Activated CD4-positive, alpha-beta T cell treated with anti-CD3 and anti-CD28 coated beads, Interleukin-2, amount 10 ng/mL, durations not matched to agents 24 days and 14 days (primary cell): ENCODE measurements at places on chromosomes 5 and 9. TPM values are rescaled to one million over a fixed set of nuclear protein-coding genes. Genes with fewer than 3 reads are reported as not detected.

DNA sequence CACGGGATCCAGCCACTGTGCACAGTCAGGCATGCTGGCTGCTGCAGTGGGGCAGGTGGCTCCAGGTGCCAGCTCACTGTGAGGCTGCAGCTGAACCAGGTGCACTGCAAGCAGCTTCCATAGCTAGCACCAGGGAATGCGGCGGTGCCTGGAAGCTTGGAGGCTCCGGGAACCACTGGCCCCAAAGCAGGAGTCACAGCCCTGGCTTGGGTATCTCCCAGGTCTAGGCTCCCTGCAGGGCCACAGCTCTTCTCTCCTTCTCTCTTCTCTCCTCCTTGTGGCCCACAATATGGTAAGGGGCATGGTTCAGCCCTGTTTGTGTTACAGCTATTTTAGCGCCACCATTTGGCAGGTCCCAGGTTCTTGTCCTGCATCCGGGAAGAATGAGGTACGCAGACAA lies 6.7 kb upstream of the MTMR12 start:
- H3K4me3 ChIP-seq, result no peak overlapping the region
- H3K36me3 ChIP-seq, result no peaks in the 10 kb centered on the region
- DNase-seq, result no peak
- no peak overlapping the region for H3K27ac ChIP-seq
- H3K4me1 ChIP-seq, result peaks cover under 1% of the 10 kb centered on the region

GRCh38 chr5:88677943-88678769 lies 204.8 kb downstream of the MEF2C start:
- peak; percentile 62 for DNase-seq
- peak overlapping the region; percentile 66 for H3K27ac ChIP-seq
- H3K36me3 ChIP-seq, result peaks cover 4% of the 10 kb centered on the region
- peaks cover 80% of the 10 kb centered on the region for H3K27me3 ChIP-seq
- no peak overlapping the region for H3K4me3 ChIP-seq
- peaks cover 21% of the 10 kb centered on the region for H3K4me1 ChIP-seq

DNA sequence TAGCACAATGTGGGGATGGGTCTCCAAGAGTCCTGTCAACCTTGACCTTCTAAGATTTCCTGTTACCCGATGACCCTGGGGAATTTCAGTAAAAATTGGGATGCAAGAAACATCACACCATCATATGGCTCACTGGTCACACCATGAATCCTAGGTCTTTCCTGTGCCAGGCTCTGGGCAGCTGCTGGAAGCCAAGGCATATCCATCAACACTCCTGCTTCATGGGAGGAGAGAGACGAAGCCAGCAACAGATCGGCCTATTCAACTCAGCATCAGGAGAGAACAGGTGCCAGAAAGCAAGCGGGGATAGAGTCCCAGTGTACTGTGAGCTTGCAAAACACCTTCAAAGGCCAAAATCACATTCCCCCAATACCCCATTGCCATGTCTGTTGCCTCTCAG lies 6.5 kb upstream of the NEK6 start:
- no peaks in the 10 kb centered on the region for H3K36me3 ChIP-seq
- peaks cover 7% of the 10 kb centered on the region for H3K27me3 ChIP-seq
- H3K4me3 ChIP-seq, result no peak overlapping the region
- DNase-seq, result no peak

DNA sequence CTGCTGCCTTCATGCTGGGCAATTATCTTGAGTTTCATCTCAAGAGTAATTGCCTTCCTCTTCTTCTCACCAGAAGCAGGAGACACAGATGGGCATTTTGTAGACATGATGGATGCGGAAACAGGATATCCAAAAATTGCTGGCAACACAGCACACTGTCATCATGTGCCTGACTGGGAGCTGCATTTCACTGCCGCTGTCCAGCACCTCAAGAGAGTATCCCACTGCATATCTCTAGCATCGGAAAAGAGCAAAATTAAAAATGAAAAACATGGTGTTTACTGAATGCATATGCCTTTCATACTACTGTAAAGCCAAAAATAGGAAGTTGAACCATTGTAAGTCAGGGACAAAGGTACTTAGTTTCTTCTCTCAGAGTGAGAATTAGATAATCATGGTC lies 210.7 kb downstream of the MAN2A1 start:
- no peaks in the 10 kb centered on the region for H3K4me1 ChIP-seq

- H3K4me1 ChIP-seq, result no peaks in the 10 kb centered on the region
- no peak for DNase-seq
- H3K36me3 ChIP-seq, result no peaks in the 10 kb centered on the region
Observed at GRCh38 chr5:137347865-137348264, 151.3 kb downstream of the SPOCK1 start.

DNA sequence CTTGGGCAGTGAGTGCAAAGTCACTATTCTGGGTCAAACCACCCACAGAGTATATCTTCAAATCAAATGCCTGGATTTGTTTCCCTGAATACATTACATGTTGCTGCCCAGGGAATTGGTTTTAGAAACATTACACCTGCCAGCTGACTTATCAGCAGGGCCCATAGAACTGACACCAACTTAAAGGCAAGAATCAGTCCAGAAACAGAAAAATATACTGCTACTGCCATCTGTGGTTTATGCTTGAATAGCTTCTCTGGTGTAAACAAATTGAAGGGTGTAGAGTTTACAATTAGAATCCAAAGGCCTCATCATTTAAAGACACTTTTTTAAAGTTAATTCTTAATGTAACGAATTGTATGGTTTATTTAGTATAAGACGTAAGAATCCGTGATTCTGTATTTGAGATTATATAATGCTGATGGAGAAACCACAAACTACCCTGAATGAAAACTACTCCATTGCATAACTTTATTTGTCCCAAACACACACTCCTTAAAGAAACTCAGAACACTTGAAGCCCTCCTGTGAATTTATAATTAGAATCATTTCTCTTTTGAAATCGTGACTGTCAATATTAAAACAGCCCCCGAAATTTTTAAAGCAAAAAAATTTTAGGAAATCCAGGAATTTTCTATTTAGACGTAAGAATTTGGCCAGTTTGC lies 6.2 kb downstream of the NR6A1 start:
- no peak overlapping the region for H3K27ac ChIP-seq
- peaks cover 12% of the 10 kb centered on the region for H3K4me1 ChIP-seq
- DNase-seq, result no peak
- peaks cover 2% of the 10 kb centered on the region for H3K36me3 ChIP-seq
- H3K27me3 ChIP-seq, result peaks cover 82% of the 10 kb centered on the region

- peak overlapping the region; percentile 18 for H3K27ac ChIP-seq
- DNase-seq, result peak; percentile 86
- H3K36me3 ChIP-seq, result peaks cover 6% of the 10 kb centered on the region
- peaks cover 8% of the 10 kb centered on the region for H3K4me1 ChIP-seq
- no peak overlapping the region for H3K4me3 ChIP-seq
Observed at GRCh38 chr5:146340260-146341081, 1.8 kb downstream of the POU4F3 start.

- H3K36me3 ChIP-seq, result no peaks in the 10 kb centered on the region
- H3K27ac ChIP-seq, result no peak overlapping the region
Observed at GRCh38 chr5:515273-515836, 8.9 kb downstream of the SLC9A3 start.

GRCh38 chr5:90562341-90562740 lies 3.7 kb downstream of the ADGRV1 start:
- DNase-seq, result no peak
- H3K4me3 ChIP-seq, result no peak overlapping the region
- no peak overlapping the region for H3K27ac ChIP-seq
- H3K36me3 ChIP-seq, result no peaks in the 10 kb centered on the region
- H3K4me1 ChIP-seq, result peaks cover 7% of the 10 kb centered on the region
- peaks cover 39% of the 10 kb centered on the region for H3K27me3 ChIP-seq

DNA sequence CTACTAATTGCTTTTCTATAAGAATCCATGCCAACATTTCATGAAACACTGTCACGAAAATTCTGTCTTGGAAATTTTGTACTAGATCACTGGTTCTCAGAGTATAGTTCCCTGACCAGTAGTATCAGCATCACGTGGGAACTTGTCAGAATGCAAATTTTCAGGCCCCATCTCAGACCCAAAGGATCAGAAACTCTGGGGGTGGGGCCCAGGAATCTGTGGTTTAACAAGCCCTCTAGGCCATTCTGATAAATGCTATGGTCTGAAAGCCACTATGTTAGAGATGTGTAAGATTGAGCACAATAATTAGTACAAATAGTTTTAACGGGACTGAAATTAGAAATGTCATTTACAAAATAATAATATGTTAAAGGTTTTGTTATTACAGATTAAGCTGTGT lies 615.7 kb upstream of the ARRDC3 start:
- H3K27me3 ChIP-seq, result no peaks in the 10 kb centered on the region
- no peaks in the 10 kb centered on the region for H3K36me3 ChIP-seq
- no peak for DNase-seq
- no peaks in the 10 kb centered on the region for H3K4me1 ChIP-seq
- H3K4me3 ChIP-seq, result no peak overlapping the region

DNA sequence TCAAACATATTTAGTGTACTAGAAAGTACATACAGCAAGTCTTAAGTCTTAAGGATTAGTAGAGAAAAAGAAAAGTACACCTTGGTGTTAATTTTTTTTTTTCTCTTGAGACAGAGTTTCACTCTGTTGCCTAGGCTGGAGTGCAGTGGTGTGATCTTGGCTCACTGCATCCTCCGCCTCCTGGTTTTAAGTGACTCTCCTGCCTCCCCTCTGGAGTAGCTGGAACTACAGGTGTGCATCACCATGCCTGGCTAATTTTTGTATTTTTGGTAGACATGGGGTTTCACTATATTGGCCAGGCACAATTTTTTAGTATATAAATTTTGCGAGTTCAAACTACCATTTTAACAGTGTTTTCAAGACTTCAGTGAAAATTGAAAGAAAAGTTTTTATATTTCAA lies 1941.1 kb upstream of the CDH6 start:
- H3K4me3 ChIP-seq, result no peak overlapping the region
- no peak overlapping the region for H3K27ac ChIP-seq
- DNase-seq, result no peak

DNA sequence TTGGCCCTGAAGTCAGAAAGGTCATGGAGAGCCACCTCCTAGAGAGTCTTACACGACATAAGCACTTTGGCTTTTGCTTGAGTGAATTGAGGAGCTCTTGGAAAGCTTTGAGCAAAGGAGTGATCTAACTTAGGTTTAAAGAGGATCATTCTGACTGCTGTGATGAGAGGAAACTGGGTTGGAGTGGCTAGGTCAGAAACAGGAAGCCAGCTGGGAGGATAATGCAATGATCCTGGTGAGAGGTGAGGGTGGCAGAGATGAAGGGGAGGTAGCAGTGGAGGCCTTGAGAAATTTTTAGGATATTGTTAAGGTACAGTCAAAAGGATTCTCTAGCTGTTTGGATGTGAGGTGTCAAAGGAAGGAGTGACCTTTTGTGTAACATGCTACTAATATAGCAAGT lies 32.2 kb upstream of the ROPN1L start:
- DNase-seq, result no peak
- peak overlapping the region; percentile 6 for H3K27ac ChIP-seq
- H3K27me3 ChIP-seq, result no peaks in the 10 kb centered on the region
- peaks cover 58% of the 10 kb centered on the region for H3K36me3 ChIP-seq
- H3K4me3 ChIP-seq, result no peak overlapping the region
- peaks cover 11% of the 10 kb centered on the region for H3K4me1 ChIP-seq

DNA sequence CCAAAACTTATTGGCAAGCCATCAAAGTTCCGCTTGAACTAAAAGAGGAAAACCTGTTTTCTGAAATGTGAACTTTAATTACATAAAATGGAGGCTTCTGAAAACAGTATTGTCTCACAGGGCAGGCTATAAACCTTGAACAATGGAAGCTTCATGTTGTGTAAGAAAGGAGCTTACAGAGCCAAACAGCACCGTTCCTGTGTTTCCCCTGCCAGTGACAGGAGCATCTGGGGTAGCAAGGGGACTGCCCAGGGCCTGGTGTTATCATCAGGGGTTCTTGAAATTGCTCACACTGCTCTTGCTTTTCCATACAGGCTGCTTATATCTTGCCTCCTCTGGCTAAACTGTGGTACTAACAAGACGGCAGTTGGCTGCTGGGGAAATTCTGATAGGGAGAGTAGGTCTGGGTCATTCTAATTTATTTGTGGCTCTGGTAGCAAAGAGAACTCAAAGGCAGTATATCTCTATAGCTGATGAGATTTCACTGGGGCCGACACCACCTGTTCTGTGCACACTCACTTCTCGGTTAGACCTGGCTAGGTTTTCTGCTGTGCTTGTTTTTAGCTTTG lies 40.4 kb downstream of the BASP1 start:
- no peaks in the 10 kb centered on the region for H3K36me3 ChIP-seq
- no peak overlapping the region for H3K4me3 ChIP-seq
- H3K27ac ChIP-seq, result no peak overlapping the region
- DNase-seq, result no peak
- no peaks in the 10 kb centered on the region for H3K4me1 ChIP-seq
- H3K27me3 ChIP-seq, result no peaks in the 10 kb centered on the region

- peaks cover 35% of the 10 kb centered on the region for H3K4me1 ChIP-seq
- peak; percentile 80 for DNase-seq
- H3K27me3 ChIP-seq, result no peaks in the 10 kb centered on the region
- peak overlapping the region; percentile 26 for H3K4me3 ChIP-seq
- peak overlapping the region; percentile 79 for H3K27ac ChIP-seq
- peaks cover 26% of the 10 kb centered on the region for H3K36me3 ChIP-seq
Observed at GRCh38 chr5:154829589-154830218, 20.7 kb downstream of the FAXDC2 start.

GRCh38 chr5:176697934-176698538 lies 50.8 kb downstream of the TSPAN17 start:
- peaks cover 54% of the 10 kb centered on the region for H3K27me3 ChIP-seq
- no peak for DNase-seq
- no peak overlapping the region for H3K27ac ChIP-seq
- no peaks in the 10 kb centered on the region for H3K4me1 ChIP-seq
- no peaks in the 10 kb centered on the region for H3K36me3 ChIP-seq

DNA sequence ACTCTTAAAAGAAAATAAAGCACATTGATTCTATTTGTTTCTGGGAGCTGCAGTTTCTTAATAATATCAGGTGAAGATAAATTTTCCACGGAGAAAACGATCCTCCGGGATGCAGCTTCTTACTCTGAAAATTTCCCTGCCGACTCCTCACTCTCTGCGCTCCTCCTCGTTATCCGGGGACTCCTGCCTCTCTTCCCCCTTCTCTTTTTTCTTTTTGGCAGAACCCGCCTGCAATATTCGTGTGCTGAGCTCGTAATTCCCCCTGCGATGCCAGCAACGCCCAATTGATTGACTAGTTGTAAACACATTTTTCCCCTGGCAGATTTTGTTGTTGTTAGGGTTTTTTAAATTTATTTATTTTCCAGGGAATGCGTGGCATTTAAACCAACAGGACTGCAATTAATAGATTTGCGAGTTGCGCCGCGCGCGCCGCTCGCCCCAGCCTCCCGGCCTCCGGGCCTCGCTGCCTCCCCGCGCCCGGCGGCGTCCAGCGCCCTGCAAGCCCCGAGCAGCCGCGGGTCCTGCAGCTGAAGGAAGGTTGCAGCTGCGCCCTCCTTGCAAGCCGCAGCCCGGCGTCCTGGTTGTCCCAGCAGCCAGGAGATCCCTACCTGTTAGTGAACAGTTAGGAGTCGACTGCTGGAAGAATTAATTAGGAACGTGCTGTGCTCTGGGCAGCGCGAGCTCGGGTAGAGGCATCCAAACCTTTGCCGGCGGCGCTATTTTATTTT lies 2.2 kb downstream of the NTNG2 start:
- DNase-seq, result no peak
- H3K4me3 ChIP-seq, result peak overlapping the region; percentile 41
- H3K27ac ChIP-seq, result no peak overlapping the region
- H3K27me3 ChIP-seq, result peaks cover 49% of the 10 kb centered on the region
- H3K36me3 ChIP-seq, result peaks cover 6% of the 10 kb centered on the region

Gene FBN2
- not detected in 2 replicates for total RNA-seq

Gene CD72
- total RNA-seq, result 8.1 and 9.0 TPM in 2 replicates

Gene ACOT12
- not detected in 2 replicates for total RNA-seq

Gene PLAC8L1
- 0.57 and 1.2 TPM in 2 replicates for total RNA-seq

Gene TXNDC8
- total RNA-seq, result not detected in 2 replicates

Gene SLC1A1
- total RNA-seq, result 0.17 TPM in 1 of 2 replicates, not detected in the other
